ENCODE measurements at places on chromosomes 5 and 9.

DNA sequence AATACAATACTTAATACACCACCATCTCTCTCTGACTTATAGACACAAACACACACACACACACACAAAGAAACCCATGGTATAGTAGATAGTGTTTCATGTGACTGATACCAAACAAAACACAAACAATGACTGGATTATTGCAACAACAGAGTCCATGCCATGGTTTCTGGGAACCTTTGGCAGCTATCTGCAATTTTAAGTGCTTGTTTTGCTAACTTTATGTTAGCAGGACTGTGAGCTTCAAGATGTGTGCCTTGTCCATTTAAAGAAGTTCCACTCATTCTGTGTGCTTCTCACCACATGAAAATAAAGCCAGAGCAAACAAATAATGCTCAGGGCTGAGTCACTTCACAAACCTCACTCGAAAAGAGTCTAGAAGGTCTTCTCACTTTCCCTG lies 15.1 kb upstream of the LURAP1L start:
- peak; percentile 68 for DNase-seq

DNA sequence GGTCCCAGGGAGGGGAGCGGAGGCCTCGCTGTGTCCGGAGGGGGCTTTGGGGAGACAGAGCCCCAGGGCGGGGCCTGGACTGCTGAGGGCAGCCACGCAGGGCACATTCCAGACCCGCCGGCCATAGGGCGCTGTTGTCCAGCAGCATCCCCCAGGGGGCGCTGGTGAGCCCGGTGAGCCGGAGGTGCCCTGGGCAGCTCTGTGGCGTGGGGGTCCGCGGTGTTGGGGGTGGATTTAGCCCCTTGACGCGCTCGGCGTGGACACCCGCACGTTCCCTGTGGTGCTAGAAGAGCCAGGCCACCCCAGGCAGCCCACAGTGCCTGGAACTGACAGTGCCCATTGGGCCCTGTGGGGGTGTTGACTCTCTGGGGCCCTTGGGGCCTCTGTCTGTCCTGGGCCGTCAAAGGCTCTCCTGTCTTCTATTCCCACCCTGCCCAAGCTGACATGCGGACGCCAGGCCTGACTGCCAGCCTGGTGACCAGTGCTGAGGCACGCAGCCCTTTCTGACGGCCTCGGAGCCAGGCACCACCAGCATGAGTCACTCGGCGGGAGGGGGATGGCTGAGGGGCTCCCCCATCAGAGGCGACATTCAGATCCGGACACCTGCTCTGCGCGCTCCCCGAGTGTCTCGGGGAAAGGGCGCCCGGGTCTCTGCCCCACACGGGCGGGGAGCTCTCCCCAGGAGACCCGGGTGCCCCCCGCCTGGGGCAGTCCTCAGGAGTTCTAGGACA lies 23.9 kb downstream of the TPPP start:
- DNase-seq, result no peak

- no peak for DNase-seq
These were observed 101.6 kb upstream of the MAP1B start for GRCh38 chr5:72005671-72006070.

DNA sequence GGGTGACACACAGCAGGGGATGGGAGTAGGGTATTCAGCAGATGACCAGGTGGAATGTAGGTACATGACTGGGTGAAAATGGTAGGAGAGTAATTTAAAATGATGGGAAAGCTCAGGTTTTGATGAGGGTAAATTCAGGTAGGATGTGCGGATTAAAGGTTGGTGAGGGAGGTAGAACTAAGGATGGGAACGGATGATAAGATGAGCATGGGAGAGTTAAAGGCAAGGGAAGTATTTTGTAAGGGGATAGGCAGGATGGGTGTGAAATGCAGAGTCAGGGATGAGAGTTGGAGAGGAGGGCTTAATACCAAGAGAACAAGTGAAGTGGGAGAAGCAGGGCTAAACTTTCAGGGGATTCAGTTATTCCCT lies 1.5 kb downstream of the TLN1 start:
- no peak for DNase-seq

- DNase-seq, result peak; percentile 35
These were observed 62.3 kb downstream of the GDNF start for GRCh38 chr5:37777432-37778130.

- DNase-seq, result peak; percentile 50
These were observed 347.3 kb upstream of the ZNF608 start for GRCh38 chr5:125093776-125094175.

DNA sequence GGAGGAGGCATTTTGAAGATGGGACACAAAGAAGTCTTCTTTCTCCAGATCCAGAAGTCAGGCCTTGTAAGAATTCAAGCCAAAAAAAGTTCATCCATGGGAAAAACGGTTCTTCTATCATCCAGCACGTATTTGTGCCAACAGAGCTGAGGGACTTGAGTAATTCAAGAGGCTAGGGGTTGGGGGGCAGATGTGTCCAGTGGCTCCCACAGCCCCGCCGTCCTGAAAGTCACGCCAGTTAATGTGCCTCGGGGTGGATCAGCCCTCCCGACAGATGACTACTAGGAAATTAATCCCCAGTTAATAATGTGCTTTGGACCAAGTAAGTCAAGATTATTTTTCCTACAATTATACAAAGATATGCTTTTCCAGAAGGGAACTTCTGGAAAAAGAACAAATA lies 23.4 kb downstream of the NREP start:
- DNase-seq, result no peak

GRCh38 chr5:148333262-148333849 lies 2.0 kb upstream of the SPINK9 start:
- DNase-seq, result no peak

DNA sequence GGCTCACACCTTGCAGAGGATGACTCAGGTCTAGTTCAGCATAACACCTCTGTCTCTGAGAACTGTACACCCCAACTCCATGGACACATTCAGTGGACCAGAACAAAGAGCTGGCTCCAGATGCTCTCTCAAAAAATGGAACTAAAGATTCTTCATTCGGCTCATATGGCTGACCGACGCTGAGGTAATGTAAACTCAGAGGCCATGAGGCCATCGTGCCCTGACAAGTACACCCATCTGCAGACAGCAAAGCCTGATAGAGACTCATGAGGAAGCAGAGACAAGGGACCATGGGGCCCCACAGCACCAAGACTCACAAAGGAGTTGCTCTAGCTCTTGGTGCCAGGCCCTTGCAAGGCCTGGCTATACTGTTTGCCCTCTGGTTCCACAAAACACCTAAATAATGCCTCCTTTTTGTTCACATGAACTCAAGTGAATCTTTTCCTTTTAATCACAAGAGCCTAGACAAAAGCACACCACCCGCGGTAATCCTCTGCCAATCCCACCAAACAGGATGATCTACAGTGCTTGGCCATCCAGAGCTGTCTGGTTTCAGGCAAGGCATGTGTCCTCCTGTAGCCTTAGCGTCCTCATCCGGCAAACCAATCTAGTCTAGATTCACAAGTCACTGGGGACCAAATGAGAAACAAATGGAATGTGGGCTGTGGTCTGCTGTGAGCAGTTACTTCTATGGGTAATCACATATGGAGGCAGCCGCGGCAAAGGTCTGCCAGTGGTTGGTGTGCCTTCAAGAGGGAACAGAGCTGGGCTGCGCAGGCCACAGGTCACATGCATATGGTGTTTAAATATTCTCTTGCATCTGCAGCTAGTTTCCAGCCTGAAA lies 22.7 kb downstream of the MED27 start:
- no peak for DNase-seq

- no peak for DNase-seq
These were observed 989.8 kb downstream of the TLE4 start for GRCh38 chr9:80561526-80561925.

DNA sequence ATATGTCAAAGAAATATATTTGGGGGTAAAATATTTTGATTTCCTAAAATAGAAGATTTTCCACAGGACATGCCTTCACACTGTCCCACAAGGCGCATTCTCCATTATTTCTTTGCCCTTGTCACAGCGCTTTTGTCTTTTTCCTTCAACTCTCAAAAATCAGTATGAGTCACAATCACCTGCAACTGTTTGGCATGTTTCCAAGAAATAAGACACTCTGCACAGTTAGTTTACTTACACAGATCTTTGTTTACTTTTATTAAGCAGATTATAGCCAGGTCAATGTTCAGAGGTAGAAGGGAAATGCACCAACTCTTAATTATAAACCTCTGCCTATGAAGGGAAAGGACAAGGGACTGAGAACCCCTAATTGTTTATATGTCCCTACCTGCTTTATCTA lies 9.5 kb downstream of the CEMIP2 start:
- no peak for DNase-seq

GRCh38 chr5:7208938-7209337 lies 187.0 kb upstream of the ADCY2 start:
- DNase-seq, result no peak

DNA sequence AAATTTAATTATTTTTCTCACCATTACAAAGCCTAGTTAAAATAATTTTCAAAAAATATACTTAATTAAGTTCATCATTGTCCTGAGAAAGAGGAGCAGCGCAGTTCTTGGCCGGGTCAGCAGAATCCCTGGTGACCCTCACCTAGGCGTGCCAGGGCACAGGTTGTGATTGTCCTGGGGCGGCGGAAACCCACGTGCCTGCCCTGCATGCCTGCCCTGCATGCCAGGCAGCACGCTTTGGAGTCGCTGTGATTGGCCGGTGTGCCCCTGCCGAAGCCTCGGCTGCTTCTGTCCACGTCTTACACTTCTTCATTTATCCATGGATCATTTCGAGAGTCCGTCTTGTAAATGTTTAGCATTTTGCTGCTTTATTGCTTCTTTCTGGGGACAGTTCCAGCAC lies 25.6 kb downstream of the SLC12A2 start:
- DNase-seq, result no peak

DNA sequence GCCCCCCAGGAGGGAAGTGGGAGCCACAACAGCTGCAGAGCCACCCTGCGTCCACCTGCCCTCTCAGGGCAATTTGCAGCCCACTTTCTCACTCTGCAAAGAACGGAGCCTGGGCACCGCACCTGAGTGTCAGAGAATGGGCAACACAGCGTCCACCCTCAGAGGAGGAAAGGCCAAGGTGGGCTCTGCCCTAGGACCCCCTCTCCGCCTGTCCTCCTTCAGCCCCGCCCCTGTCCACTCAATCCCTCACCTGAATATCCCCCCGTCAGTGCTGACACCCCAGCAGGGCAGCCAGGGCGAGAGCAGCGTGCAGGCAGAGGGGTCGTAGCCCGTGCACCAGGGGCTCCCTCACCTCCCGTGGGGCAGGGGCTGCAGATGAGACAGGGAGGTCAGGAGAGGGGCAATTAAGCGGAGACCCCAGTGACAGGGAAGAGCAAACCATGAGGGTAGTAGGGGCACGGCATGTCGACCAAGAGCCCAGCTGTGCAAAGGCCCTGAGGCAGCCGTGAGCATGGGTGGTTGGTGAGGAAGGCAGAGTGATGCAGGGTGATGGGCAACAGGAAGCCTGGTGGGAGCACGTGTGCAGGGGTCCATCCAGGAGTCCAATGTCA lies 140.3 kb downstream of the OLFM1 start:
- no peak for DNase-seq

DNA sequence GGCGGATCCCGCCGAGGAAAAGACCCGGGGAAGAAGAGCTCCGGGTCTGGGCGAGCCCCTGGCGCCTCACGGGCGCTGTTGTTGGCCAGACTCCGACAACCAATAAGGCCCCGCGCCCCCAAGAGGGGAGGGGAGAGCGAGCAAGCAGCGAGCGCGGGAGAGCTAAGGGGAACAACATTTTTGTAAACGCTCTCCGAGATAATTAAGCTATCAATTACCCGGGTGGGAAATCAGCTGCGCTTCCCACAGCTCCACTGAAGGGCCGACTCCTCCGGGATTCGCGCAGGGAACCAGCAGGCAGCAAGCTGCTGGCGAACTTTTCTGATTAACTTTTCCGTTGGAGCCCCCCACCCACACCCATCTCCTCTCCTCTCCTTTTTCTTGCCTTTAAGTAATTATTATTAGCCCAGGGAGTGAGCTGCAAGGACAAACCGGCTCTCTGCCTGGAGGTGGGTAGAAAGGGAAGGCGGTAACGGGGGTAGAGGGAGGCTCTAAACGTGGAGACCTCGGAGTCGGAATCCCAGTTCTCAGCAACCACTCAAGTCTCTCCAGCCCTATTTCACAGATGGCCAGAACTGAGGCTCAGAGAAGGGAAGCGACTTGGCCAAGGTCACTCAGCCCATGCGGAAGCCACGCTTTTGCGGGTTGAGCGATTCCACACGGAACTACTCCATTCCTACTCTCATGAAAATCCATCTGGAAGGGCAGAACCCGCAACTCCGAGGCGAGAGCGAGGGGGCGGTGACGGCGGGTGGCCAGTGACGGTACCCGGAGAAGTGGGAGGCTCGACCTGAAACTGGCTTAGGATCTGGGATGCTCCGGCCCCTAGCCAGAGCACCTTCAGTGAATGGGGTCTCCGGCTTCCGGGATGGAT lies 1.3 kb downstream of the ASTN2 start:
- DNase-seq, result no peak

DNA sequence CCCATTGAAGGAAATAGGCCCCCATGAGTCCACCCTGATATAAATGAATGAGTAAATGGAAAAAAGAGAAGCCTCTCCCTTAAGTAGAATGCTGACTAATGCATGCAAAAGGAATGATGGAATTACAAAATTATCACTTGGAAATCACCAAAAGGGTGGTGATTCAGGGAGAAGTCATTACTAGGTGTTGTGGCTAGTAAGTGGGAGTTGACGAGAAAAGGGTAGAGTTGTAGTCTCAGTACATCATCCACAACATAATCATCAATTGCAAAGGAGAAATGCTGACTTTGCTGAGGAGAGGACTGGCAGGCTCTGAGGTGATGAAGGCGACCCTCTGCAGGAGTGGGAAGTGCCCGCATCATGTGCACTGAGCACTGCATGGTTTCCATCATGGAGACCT lies 201.5 kb upstream of the S1PR3 start:
- DNase-seq, result no peak

DNA sequence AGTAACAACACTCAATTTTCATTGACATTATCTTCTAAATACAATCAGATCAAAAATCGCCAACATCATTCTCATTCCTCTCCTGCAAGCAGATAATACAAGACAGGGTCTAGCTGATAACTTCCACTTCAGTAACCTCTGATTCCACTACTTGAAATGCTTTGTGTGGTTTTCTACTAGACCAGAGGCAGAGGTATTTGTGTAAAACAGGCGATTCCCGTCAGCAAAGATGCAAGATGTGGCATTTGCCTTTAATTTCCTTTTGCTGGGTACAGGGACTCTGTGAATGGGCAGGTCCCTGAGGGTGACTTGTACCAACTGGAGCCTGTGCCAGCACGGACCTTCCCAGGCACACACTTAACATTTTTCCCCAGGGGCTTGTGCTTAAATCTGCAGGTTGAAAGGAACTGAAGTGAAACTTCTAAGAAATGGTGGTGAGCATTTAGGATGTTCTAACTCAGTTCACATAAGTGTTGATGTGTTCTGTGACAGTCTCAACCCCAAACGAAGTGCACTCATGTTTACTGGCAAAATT lies 625.5 kb upstream of the WWC1 start:
- no peak for DNase-seq

DNA sequence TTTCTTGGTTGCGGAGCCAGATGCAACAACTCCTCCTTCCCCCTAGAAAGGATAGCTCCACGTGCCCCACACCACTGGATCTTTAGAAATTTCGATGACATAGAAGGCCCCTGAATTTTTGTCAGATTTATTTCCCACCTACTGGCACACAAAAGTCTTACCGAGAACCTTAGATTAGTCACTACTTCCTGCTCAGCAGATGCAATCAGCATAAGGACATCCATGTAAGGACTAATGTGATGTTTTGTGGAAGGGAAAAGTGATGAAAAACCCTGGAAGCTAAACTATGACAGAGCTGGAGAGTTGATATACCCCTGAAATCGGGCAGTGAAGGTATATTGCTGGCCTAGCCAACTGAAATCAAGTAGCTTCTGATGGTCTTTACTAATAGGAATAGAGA lies 125.5 kb upstream of the NFIL3 start:
- no peak for DNase-seq

Data from GM04503 (cell line).